ENCODE measurements at places on chromosomes 7 and 10. TPM values are rescaled to one million over a fixed set of nuclear protein-coding genes. Genes with fewer than 3 reads are reported as not detected.
A peak's percentile ranks its signal among the peaks of the same experiment; 100 is the strongest.

GRCh38 chr7:105664816-105665525 is 83.7 kb upstream of the EFCAB10 start:
- DNase-seq, result peak; percentile 84

GRCh38 chr7:70758646-70759045 is 373.3 kb upstream of the GALNT17 start:
- no peak for DNase-seq

DNA sequence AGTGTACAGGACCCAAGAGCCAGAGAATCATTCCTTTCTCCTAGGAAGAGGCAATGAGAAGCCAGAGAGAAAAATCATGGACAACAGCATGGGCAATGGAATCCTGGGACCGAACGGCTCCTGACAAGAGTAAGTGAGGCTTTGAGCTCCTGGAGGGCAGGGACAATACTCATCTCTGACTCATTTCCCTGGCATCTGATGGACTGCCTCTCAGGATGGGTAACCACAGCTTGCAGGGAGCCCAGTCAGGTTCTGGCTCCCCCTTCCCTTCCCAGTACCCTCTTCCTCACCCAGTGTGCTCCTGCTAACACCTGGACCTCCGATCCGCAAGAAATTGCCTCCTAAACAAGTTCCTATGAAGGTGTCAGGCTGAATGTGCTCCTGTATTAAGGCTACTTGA is 51.2 kb upstream of the SORCS3 start:
- DNase-seq, result no peak

DNA sequence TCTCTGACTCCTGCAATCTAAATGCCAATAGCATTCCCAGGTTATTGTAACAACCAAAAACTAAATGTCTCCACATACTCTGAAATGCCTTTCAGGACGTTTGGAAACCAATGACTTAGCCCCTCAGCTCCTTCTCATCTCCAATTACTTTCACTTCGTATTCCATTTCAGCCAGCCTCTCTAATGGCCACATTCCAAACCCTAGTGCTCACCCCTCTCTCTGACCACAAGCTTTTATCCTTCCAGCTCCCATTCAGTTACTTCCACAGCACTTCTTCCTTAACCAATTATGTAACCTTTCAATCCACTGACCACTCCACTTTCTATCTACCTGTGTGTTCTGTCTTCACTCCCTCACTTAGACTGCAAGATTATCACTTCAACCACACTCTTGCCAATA is 4.3 kb downstream of the NOC3L start:
- DNase-seq, result no peak

DNA sequence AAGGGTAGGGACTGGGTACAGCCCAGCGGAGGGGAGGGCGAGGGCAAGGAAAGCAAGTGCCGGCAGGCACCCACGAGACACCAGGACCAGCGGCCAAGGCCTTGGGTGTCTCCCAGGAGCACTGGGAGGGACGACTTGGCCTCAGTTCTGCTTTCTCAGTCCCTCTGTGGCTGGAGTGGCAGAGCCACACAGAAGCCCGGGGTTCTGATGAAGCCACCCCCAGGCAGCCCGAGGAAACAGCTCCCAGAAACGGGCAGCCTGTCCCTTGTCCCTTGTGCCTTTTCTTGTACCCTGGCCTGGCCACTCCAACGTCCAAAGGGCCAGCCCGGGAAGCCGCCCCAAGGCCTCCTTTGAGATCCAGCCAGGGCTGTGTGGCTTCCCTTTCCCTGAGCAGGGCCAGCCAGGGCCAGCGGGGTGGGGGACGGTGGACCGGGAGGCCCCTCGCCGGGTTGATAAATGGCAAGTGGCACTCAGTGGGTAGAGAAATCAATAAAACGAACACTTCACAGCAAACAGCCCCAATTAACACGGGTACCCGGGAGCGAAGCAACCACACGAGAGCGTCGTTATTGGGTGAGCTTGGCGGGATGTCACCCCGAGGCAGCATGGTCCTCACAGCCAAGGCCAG is 69.8 kb upstream of the GNA12 start:
- no peak for DNase-seq

GRCh38 chr10:5293691-5294550 is 70.8 kb upstream of the UCN3 start:
- peak; percentile 42 for DNase-seq

DNA sequence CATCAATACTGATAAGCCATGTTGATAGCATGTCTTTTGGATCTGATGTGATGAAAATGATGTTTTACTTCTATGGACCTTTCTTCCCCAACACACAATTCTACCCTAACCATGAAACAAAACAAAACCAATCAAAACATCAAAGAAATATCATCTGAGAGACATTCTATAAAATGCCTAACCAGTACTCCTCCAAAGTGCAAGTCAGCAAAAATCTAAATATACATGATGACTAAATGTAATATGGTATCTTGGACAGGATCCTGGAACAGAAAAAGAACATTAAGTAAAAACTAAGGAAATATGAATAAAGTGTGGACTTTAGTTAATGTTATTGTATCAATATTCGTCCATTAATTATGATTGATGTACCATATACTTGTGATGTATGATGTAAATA is 625.1 kb downstream of the MAGI2 start:
- DNase-seq, result no peak

DNA sequence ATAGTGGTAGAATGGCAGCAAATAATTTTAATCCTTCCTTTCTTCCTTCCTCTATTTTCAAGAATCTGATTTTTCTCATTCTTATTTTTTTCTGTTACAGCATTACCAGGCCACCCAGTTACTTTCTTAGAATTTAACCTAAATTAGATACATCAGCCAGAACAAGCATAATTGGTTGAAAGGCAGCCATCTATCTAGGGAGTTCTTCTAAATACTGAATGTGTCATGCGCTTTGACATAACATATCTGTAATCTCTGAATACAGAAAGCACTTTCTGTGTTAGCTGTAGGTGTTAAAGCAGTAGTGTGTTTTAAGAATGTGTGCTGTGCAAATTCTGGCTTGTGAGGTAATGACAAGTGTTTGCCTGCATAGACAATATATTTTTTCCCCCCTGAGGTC is 97.3 kb downstream of the BTRC start:
- DNase-seq, result no peak

- no peak for DNase-seq
These were observed 37.7 kb downstream of the LRMDA start for GRCh38 chr10:75469006-75469616.

DNA sequence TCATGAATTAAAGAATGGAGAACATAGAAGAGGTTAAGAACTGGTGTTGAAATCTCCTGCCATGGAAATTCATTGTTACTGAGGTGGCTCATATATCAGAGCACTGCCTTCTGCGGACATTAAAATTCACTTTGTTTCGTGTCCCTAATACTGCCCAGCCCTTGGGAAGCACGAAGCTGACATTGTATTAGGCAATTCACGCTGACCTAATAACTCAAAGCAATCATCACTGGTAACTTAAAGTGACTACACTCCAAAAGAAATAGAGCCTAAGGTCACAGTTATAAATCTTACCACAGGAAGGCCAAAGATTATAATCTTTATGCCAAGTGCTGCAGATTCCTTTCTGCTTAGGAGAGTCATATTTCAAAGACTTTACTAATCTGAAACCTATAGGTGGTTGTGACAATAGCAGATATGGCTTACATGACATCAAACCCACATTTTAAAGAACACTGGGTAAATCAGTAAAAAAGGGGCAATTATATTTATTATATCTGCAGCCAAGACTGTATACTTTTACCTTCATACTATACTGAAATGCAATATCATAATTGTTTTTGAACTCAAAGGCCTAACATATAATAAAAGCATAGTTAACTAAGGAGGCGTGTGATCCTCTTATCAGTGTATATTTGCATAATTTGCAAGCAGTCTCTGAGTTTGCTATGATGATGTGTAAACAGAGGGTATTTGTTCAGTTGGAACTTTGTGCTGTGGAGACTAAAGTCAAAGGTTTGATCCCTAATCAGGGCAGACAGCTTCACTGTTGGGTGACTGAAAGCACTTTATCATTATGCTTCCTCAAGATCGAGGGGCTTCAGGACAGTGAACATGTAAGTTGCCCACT is 51.9 kb upstream of the CAPZA2 start:
- DNase-seq, result no peak

CHN2 gene
- polyA plus RNA-seq, result 0.12 TPM

GPC2 gene
- 7.2 TPM for polyA plus RNA-seq

NRP1 gene
- polyA plus RNA-seq, result not detected

HMX3 gene
- polyA plus RNA-seq, result 20.5 TPM

JAZF1 gene
- not detected for polyA plus RNA-seq

NKX1-2 gene
- not detected for polyA plus RNA-seq

TECPR1 gene
- polyA plus RNA-seq, result 6.2 TPM

CUZD1 gene
- polyA plus RNA-seq, result 1.0 TPM

Measured in K562 (cell line).